ENCODE measurements at places on chromosomes 3 and 15.

DNA sequence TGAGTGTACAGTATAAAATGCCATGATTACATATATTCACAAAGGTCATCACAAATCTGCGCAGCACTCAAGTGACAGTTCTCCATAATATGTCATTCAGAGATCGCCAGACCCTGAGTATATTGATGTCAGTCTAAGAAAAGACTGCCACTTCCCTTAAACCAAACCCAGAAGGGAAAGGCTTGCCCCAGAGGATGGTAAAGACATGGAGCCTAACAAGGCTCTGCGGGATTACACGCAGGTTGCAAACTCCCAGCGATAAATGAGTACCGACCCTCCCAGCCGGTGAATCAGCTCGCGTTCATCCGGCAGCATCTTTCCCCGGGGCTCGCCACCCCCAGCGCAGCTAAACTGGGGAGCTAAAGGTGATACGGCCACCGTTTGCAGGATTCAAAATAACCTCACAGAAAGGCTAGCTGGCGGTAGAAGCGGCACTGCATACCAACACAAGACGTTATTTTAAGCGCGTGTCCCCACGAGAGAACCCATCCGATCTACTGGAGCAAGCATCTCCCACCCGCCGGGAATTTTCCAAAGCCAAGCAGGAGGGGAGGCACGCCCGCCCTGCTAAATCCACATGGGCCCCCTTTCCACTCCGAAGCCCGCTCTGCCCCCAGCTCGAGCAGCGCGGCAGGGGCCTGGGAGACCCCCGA is 643 bp downstream of the MYO5A start:
- peak; percentile 36 for DNase-seq

DNA sequence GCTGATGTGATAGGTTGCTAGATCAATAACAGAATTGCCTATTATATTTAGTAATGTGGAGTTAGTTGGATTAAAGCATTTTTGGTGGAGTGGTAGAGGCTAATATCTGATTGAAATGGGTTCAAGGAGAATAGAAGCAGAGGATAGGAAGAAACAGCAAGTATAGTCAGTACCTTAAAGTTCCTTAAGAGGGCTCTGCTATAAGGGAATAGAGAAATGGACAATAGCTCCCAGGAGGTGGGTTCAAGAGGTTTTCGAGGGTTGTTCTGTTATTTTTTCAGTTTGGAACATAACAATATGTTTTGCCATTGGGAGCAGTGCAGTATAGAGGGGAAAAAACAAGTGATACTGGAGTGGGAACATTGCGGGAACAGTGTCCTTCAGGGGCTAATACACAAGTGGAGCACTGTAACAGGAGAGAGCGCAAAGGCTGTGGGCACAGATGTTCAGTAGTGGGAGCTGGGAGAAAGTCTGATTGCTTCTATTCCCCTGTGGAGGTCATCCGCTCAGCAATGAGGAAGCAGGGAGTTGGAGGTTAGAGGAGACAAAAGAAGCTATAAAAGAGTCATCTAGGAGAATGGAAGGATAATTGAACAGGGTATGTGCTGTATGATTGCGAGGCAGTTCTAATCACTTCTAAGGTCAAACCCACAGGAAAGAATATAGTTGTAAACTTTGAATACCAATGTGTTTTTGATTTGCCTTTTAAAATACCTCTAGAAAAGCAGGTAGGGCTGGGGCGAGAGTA is 3.3 kb downstream of the MRPS11 start:
- no peak for DNase-seq

GRCh38 chr3:49387721-49388120 is 24.1 kb downstream of the RHOA start:
- DNase-seq = no peak

DNA sequence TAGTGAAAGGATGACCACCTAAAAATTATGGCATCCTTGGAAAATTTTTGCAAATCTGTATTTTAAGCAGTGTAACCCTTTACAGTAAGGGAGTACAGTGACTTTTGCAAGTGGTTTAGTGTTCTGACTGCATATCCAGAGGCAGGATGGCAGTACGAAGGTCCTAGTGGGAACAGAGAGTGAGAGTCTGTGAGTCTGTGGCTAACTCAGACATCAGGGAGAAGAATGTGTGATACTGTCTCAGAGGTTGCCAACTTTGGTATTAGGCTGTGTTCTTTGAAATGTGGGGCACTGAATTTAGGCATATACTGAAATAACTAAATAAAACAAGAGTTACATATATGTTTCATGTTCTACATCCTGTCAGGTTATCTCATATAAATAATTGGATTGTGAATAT is 25.7 kb downstream of the PRKCI start:
- DNase-seq = no peak

- no peak for DNase-seq
Measured at GRCh38 chr15:25790000-25790660, 73.0 kb downstream of the ATP10A start.
